ENCODE measurements at places on chromosomes 16 and 17.

- no peak for DNase-seq
These were observed 55.5 kb upstream of the IL34 start for GRCh38 chr16:70590722-70591415.

DNA sequence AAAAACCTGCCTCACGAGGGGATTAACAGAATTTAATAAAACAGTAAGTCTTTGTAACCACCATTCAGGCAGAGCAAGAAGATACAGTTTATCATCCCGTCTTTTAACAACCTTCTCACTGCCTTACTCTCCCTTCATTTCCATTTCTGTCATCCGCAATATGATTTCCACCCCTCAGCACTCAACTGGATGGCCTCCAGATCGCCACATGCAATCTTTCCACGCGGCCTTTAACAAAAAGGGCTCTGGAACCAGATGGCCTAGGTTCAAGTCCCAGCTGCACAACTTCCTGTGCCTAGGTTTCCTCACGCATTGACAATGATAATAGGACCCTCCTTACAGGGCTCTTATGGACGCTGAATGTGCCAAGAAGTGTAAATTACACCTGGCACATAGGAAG lies 103.6 kb downstream of the GAS7 start:
- no peak for DNase-seq

DNA sequence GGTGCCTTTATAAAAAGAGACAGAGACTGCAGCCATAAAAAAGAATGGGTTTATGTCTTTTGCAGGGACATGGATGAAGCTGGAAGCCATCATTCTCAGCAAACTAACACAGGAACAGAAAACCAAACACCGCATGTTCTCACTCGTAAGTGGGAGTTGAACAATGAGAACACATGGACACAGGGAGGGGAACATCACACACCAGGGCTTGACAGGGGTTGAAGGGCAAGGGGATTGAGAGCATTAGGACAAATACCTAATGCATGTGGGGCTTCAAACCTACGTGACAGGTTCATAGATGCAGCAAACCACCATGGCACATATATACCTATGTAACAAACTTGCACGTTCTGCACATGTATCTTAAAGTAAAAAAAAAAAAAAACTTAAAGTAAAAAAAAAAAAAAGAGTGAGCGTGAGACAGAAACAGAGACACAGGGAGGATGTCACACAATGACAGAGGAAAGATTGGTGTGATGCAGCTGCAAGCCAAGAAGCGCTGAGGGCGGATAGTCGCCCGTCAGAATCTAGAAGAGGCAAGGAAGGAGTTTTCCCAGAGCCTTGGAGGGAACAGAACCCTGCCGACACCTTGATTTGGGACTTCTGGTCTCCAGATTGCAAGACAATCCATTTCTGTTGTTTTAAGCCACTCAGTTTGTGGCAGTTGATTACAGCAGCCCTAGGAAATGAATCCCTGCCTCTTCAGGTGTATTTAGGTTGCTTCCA lies 27.4 kb upstream of the TNS4 start:
- no peak for DNase-seq

DNA sequence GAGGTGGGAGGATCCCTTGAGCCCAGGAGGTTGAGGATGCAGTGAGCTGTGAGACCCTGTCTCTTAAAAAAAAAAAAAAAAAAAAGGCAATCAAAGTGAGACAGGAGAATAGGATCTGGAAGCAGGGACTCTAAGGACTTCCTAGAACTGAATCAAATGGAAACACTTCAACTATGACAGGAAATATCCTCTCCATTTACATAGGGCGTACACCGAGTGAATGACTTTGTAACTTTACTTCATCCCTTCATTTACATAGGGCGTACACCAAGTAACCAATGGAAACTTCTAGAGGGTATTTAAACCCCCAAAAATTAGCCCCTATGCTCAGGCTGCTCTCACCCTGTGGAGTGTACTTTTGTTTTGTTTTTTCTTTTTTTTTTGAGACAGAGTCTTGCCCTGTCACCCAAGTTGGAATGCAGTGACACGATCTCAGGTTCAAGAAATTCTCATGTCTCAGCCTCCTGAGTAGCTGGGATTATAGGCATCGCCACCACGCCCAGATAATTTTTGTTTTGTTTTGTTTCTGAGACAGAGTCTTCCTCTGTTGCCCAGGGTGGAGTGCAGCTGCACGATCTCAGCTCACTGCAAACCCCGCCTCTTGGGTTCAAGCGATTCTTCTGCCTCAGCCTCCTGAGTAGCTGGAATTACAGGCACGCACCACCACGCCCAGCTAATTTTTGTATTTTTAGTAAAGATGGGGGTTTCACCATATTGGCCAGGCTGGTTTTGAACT lies 9.6 kb upstream of the PRPSAP1 start:
- DNase-seq = no peak

GRCh38 chr17:79933863-79934652 lies 94.8 kb upstream of the CBX4 start:
- DNase-seq = peak; percentile 77

DNA sequence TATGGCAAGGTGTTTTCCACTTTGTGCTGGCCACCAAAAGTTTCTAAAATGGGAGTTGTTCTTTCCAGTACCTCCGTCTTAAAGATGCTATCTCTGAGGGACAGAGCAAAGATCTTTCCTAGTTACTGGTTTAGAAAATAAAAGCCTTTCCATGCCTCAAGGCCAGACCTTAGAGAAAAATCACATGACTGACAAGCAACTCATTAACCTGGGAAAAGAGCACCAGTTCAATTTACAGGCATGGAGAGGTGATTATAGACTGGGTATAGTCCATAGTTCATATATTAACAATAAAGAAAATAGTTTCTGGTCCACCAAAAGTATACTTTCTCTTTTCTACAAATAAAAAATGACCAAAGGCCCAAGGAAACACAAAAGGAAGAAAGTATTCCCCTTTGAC lies 230.7 kb downstream of the TOX3 start:
- DNase-seq = no peak

DNA sequence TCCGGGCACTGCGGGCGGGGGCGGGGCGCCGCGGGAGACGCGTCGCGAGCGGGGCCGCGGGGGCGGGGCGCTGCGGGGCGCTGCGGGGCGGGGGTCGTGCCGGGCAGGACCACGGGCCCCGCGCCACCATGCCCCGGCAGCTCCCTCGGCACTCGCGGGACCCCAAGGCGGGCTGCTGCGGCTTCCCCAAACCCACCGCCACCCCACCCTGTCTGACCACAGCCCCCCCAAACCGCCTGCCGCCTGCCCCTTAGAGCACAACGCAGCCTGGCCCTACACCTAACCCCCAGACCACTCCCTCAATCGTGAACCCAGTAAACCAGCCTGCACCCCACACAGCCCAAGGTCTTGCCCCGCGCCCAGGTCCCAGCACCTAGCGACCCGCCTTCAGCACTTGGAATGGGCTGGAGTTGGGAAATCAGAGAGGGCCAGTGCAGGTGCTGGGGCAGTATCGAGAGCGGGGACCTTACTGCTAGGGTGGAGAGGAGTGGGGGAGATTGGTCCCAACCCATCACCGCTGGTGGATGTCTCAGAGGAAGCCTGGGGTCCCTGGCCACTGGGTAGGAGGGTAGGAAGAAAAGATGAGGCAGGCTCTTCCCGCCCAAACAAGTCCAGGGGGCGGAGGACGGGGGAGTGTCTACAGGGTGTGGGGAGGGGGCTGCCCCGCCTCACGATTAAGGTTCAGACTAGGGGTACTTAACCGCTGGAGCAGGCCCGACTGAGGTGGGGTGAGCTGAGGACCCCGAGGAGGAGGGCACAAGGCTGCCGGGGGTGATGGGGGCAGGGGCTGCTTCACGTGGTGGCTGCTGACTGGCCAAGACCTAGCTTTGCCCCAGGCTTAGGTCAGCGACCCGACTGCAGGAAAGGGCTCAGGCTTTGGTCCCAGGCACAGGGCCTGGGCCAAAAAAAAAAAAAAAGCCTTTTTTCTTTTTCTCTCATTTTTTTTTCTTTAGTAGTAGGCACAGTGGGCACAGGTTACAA lies 539 bp upstream of the VAMP2 start:
- no peak for DNase-seq

DNA sequence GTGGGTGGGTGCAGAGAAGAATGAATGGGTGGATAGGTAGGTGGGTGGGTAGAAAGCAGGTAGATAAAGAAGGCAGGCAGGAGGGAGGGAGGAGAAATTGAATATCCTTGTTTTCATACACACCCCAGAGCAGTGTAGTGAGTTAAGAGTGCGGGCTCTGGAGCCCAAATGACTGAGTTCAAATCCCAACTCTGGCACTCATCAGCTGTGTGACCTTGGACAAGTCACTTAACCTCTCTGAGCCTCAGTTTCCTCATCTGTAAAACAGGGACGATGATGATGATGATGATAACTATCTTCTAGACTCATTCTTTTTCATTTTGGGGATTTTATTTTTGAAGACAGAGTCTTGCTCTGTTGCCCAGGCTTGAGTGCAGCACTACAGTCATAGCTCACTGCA lies 2.0 kb upstream of the IL21R start:
- no peak for DNase-seq

DNA sequence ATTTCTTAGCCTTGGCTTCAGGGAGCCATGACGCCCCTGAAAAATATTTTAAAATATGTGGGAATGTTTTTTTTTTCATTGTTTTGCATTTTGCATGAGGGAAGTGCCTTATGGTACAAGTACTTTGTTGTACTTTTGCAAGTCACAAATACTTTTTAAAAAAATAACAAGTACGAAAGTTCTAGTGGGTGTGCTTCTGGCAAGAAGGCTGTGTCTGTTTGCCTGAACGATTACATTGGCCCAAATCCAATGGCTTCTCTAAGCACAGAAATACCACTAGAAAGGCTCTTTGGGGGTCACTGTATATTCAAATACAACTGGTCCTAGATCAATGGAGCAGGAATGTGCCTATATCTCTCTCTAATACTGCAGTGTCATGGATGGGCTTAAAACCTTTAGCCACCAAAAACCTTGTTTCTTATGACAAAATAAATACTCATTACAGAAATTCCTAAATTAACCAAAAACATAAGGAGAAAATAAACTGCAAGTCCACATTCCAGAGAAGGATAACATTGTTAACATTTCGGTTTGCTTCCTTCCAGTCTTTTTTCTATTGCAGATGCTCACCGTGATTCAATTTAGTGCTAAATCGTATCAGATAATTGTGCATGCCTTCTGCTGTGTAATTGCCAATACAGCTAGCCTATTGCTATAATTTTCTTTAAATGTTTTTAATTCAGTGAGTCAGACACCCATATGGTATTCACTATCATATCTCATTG lies 97.4 kb downstream of the VAT1L start:
- no peak for DNase-seq

- no peak for DNase-seq
These were observed 481 bp upstream of the GLTPD2 start for GRCh38 chr17:4788159-4788806.

DNA sequence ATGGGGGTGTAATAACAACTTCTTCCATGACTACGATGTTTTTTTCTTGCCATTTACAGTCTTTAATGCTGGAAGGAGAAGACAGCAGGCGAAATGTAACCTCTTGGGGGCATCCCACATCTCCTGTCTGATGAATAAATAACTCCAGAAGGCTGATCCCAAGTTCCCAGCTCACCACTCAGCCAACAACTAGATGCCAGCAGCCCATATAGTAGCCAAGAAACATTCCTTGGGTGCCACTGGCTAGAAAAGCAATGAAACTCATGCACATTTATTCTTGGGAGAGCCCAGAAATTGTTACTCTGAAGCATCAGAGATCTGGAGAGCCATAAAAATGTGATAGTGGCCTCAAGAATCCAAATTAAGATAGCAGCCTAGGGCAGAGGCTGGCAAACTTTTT lies 22.7 kb upstream of the TMEM101 start:
- no peak for DNase-seq

DNA sequence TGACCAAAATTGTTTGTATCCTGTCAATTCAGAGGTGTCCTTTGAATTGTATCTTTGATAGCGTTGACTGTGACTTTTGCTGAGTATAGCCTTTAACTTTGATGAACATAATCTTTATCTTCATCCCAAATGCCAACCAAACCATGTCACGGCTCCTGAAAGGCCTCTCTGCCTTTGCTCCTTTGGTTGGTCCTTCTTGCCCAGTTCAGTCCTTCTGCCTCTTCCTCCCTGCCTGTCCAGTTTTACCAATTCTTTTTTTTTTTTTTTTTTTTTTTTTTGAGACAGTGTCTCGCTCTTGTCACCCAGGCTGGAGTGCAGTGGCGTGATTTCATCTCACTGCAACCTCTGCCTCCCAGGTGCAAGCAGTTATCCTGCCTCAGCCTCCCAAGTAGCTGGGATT lies 12.9 kb upstream of the VPS4A start:
- DNase-seq = no peak

DNA sequence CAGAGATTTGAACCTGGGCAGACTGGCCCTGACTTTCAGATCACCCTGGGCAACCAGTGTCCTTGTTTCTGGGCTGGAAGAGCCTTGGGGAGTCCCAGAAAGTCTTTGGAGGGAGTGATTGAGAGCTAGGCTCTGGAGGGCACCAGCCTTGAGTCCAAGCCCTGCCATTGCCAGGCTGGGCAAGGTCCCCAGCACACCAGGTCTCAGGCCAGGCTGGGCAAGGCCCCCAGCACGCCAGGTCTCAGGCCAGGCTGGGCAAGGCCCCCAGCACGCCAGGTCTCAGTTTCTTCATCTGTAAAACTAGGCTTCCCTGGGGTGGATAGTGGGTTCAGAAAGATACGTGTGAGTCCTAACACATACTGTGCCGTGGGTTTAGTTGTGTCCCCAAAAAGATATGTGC lies 135.0 kb downstream of the IRF8 start:
- DNase-seq = no peak

- no peak for DNase-seq
These were observed 41.8 kb downstream of the NUP93 start for GRCh38 chr16:56771558-56772279.

GRCh38 chr17:21007646-21008045 lies 35.2 kb downstream of the USP22 start:
- DNase-seq = no peak

DNA sequence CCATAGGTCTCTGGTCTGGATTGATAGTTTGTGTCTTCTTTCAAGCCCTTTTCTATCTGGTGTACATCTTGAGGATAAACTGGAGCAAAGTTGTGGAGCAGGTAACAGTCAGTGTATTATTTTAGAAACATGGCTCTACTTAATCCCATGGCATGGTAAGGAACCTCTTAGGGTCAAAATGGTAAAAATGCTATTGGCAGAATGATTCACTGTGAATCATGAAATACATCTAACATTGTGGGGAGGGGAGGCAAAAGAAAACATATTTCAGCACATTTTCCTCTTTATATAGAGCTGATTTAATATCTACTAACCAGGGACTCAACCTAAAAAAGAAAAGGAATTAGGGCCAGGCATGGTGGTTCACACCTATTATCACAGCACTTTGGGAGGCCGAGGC lies 17.9 kb upstream of the ALDH3A2 start:
- DNase-seq = no peak
